ENCODE measurements at places on chromosomes 16 and 17. TPM values are rescaled to one million over a fixed set of nuclear protein-coding genes. Genes with fewer than 3 reads are reported as not detected.

DNA sequence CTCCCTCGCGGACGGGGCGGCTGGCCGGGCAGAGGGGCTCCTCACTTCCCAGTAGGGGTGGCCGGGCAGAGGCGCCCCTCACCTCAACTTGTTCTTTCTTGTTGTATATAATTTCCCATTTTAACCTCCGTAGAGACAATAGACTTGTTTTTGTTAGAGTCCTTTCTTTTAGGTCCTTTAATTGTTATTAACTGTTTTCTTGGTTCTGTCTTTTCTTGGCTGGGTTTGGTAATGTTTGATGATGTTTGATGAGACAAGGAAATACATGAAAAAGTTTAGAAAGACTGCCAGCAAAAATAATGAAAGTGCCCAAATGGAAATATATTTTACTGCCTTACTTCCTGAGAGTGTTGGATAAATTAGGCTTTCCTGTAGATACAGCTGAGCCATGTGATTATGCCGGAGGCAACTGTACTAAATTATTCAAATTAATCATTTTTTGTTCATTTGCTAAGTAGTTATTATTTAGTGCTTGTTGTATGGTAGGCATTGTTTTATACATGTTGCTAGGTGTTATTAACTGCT is 30.9 kb downstream of the PRPSAP2 start:
- no peak for DNase-seq

Gene SPN
- total RNA-seq, result 122 TPM

DNA sequence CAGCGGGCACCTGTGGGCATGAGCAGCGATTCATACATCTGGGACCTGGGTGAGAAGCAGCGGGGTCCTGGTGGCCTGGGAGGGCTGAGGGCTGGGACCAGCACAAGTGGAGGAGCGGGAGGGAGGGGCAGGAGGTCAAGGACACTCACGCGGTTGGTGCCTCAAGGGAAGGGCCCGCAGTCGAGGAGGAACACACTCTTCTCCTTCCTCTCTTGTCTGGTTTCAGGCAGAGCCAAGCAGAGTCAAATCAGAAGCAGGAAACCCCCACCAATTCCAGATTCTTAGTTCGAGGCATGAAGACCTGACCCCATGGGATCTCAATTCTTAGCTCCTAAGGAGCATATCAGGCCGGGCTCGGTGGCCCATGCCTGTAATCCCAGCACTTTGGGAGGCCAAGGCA is 15.7 kb downstream of the DNAI2 start:
- DNase-seq, result no peak

Gene KRT12
- not detected for total RNA-seq

DNA sequence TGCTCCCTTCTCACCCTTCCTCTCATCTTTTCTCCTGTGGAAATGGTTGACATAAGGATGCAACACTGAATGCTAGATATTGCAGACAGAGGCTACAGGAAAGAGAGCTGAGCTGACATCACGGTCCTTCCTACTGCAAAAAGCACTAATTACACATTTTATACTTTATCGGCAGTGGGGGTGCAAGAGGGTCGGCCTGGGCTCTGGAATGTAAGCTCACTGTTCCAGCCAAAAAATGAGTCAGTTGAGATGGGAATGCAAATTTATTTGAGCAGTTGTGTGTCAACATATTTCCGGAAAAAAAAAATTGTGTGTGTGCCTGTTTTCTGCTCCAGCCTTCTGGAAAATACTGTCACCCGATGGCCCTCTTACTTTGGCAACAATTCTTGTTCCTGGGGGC is 14.1 kb upstream of the MRTFB start:
- no peak for DNase-seq
